ENCODE measurements at places on chromosomes 3 and 15.

DNA sequence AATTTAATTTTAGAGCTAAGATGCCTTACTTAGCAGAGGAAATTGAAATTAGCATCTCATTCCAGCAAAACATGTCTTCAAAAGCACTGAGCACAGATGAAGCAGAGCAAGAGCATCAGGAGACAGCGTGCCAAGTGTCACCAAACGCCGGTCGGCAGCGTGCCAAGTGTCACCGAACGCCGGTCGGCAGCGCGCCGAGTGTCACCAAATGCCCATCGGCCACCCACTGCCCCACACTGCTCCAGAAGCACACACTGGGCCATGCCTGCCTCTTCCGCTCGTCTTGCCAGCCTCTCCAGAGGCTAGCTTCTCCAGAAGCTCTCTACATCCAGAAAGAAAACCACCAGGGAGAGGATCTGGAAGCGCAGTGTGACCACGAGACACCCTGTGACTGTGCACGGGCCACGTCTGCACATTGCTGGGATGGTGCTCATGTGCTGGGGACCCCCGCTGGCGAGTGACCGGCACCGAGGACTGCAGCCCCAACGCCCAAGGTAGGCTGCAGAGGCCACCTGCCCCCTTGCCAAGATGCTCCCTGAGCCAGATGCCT is 37.8 kb downstream of the CYFIP1 start:
- no peak for DNase-seq

GRCh38 chr3:107077391-107077790 is 299.8 kb upstream of the CCDC54 start:
- no peak for DNase-seq

- no peak for DNase-seq
These were observed 4.8 kb downstream of the SEMA4B start for GRCh38 chr15:90205886-90206285.

GRCh38 chr3:94071713-94072284 is 8.9 kb downstream of the NSUN3 start:
- DNase-seq = no peak

DNA sequence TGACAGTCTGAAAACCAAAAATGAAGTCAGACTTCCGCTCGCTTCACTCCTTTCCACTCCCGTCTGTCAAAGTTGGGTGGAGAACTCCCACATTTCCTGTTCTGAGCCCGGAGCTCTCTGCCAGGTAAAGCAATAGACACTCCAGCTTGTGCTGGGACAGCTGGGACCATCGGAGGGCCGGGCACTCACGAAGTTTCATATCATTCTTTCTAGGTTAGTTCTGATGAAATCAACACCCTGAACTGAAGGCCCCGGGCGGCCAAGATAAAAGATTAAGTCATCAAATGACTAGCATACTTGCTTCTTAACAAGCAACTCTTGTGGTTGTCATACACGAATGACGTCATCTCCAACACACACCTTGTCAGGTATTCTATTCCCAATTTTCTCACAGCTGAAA is 42.1 kb downstream of the MAGI1 start:
- no peak for DNase-seq

GRCh38 chr3:197366301-197367044 is 68.1 kb upstream of the DLG1 start:
- DNase-seq = no peak

GRCh38 chr15:76062286-76062685 is 2.5 kb downstream of the TMEM266 start:
- DNase-seq = no peak

GRCh38 chr3:127580327-127581060 is 10.0 kb downstream of the TPRA1 start:
- no peak for DNase-seq
